ENCODE measurements at places on chromosomes 12 and 14. TPM values are rescaled to one million over a fixed set of nuclear protein-coding genes. Genes with fewer than 3 reads are reported as not detected.

GRCh38 chr14:32408018-32408417, 78.9 kb downstream of the AKAP6 start:
- no peak for ATAC-seq
- H3K4me3 ChIP-seq, result no peak overlapping the region
- H3K4me1 ChIP-seq, result no peaks in the 10 kb centered on the region
- H3K36me3 ChIP-seq, result no peaks in the 10 kb centered on the region
- H3K27ac ChIP-seq, result peak overlapping the region; percentile 32

GRCh38 chr14:71834284-71835204, 97.7 kb upstream of the RGS6 start:
- no peak overlapping the region for H3K4me3 ChIP-seq
- no peak overlapping the region for H3K27ac ChIP-seq
- ATAC-seq, result no peak
- H3K27me3 ChIP-seq, result no peaks in the 10 kb centered on the region
- H3K36me3 ChIP-seq, result no peaks in the 10 kb centered on the region
- H3K4me1 ChIP-seq, result no peaks in the 10 kb centered on the region

DNA sequence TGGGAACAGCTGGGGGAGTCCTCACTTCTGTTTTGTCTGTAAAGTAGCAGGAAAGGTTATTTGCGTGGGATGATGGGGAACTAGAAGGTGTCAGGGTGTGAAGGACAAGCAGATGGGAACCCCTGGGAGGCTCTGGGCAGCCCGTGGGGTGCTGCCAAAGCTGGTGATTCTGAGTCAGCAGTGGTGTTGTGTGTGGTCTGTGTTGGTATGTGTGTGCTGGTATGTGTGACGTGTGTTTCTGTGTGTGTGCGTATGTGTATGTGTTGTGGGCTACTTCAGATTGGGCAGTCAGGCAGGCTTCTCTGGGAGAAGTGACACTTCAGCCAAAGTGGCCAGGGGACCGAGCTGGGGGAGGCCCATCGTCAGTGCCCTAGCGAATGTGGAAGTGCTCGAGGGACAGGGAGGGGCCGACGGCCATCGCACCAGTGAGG, 15.3 kb upstream of the BDKRB2 start:
- H3K27me3 ChIP-seq, result peaks cover 5% of the 10 kb centered on the region
- H3K4me1 ChIP-seq, result no peaks in the 10 kb centered on the region
- no peaks in the 10 kb centered on the region for H3K36me3 ChIP-seq

The HOXC5 gene
- total RNA-seq, result 3.3 TPM

DNA sequence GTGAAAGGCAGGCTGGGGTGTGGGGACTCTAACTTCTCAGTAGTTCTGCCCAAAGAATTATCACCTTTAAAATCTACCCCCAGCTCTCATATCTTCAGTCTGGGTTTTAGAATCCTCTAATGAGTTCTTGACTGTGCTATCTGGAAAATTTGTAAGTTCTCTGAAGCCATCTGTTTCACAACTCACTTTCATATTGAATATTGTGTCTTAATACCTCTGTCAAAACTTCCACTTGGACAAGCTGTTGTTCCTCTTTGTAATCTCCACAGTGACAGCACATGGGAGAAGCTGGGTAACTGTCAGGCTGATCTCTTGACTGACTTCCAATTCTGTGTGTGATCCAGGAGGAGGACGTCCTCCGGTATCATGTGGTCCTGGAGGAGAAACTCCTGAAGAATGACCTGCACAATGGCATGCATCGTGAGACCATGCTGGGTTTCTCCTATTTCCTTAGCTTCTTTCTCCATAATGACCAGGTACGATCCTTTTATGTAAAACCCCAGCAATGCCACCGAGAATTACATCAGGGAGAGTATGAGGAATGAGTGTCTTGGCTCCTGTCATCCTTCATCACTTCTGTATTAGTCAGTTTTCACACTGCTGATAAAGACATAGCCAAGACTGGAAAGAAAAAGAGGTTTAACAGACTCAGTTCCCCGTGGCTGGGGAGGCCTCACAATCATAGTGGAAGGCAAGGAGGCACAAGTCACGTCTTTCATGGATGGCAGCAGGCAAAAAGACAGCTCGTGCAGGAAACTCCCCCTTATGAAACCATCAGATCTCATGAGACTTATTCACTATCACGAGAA, 111.9 kb downstream of the STAB2 start:
- ATAC-seq, result peak; percentile 57
- H3K27ac ChIP-seq, result no peak overlapping the region
- no peaks in the 10 kb centered on the region for H3K27me3 ChIP-seq
- peaks cover 4% of the 10 kb centered on the region for H3K4me1 ChIP-seq

DNA sequence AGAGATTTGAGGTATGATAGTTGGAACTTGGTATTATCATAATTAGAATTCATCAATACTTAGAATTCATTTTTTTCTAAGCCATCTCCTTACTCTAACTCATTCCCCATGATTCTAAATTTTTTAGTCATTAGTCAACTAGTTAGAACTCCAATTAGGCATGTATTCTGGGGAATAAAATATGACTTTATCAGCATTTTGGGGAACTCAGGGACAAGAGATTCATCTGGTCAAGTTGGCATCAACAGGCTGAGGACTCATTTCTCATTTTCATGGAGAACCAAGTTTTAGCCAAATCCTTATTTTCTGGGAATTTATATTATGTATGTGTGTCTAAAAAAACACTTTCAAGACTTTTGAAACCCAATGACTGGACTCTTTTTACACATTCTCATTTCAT, 29.2 kb downstream of the DIP2B start:
- no peak overlapping the region for H3K27ac ChIP-seq
- H3K27me3 ChIP-seq, result no peaks in the 10 kb centered on the region
- H3K4me3 ChIP-seq, result no peak overlapping the region
- no peak for ATAC-seq
- no peaks in the 10 kb centered on the region for H3K36me3 ChIP-seq

The C12orf75 gene
- not detected for total RNA-seq

- H3K27me3 ChIP-seq, result no peaks in the 10 kb centered on the region
- ATAC-seq, result peak; percentile 48
- H3K4me3 ChIP-seq, result no peak overlapping the region
- H3K36me3 ChIP-seq, result no peaks in the 10 kb centered on the region
- peak overlapping the region; percentile 94 for H3K27ac ChIP-seq
Observed at GRCh38 chr12:26198742-26199141, 3.4 kb downstream of the SSPN start.

GRCh38 chr12:78977304-78977867, 112.8 kb downstream of the SYT1 start:
- no peaks in the 10 kb centered on the region for H3K36me3 ChIP-seq
- no peaks in the 10 kb centered on the region for H3K4me1 ChIP-seq
- peak; percentile 50 for ATAC-seq

The RNASE4 gene
- total RNA-seq, result 128 TPM

The LMNTD1 gene
- total RNA-seq, result 1.2 TPM
